ENCODE measurements at places on chromosomes 7 and 10.
A peak's percentile ranks its signal among the peaks of the same experiment; 100 is the strongest.

DNA sequence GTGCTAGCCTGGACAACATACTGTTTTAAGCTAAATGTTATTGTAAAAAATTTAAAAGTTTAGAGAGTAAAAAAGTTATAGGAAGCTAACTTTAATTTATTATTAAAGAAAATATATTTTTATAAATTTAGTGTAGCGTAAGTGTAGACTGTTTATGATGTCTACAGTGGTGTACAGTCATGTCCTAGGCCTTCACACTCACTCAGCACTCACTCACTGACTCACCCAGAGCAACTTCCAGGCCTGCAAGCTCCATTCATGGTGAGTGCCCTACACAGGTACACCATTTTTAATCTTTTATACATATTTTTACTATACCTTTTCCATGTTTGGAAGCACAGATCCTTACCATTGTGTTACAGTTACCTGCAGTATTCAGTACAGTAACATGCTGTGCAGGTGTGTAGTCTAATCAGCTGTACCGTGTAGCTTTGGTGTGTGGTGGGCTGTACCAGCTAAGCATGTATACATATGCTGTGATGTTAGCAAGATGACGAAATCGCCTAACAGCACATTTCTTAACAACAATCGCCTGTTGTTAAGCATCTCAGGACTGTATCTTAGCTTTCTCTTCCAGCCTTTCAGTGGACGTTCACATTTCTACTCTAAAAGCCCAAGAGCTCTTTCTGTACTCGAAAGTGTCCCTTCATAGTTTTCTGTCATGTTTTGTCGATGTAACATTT is 12.5 kb downstream of the RNF32 start:
- no peak for DNase-seq

- DNase-seq: no peak
These were observed 214.9 kb downstream of the JAZF1 start for GRCh38 chr7:27965650-27966049.

- no peak for DNase-seq
These were observed 108.1 kb upstream of the PODXL start for GRCh38 chr7:131664570-131664969.

DNA sequence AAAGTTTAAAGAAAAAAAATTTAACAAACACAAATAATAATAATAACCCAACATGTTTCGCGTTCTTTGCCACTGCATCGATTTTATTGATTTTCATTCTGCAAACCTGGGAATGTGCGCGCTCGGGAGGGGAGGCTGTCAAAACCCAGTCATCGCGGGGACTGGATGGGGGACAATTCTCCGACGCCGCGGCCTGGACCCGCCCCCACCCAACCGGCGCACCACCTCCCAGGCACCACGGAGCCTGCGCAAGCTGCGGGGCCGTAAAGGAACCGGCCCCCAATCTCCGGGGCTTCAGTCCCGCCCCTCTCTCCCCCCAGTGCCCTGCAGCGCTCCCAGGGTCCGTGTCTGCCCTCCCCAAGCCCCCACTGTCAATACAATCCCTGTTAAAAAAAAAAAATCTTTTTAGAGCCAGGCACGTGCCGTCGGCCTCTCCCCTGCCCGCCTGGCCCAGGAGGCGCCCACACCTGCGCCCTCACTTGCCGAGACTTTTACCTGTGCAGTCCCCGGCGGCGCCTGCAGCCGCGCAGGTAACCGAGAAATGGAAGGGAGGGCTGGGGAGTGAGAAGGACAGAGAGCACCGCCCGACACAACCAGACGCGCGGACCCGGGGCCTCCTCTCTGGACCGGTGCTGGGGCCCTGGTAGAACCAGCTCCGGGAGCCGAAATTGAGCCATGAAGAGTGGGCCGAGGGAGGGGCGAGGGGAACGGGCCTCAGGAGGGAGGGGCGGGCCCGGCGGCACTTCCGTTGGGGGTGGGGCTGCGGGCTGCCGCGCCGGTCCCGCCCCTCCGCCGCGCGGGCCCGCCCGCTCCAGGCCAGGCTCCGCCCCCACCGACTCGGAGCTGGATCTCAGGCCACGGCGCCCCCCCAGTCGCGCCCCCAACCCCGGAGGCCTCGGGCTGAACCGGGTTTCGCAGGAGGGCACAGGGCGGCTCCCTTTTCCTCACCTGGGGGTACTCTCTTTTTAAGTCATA is 7.6 kb upstream of the ZNF503 start:
- peak; percentile 26 for DNase-seq

Data from midbrain (tissue), 1 donor.